ENCODE measurements at places on chromosomes 7 and 10.
A peak's percentile ranks its signal among the peaks of the same experiment; 100 is the strongest.

GRCh38 chr7:127437241-127437640 lies 44.7 kb upstream of the ZNF800 start:
- DNase-seq: no peak

DNA sequence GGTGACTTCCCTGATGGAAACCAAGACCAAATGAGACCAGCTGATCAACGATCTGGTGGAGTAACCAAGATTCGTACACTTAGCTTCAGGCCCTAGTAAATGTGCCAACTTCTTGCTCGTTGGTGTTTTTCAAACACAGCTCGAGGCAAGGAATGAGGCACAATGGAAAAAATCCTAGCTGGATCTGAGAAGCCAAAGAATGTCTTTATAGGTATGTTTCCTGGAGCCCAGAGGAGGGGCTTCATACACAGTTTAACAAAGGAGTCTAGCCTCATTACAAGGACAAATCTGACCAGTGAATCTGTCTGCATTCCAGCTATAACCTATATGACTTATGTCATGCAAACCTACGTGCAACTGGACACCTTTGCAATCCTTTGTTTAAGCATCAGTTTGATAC lies 3.7 kb downstream of the COL17A1 start:
- DNase-seq: no peak

DNA sequence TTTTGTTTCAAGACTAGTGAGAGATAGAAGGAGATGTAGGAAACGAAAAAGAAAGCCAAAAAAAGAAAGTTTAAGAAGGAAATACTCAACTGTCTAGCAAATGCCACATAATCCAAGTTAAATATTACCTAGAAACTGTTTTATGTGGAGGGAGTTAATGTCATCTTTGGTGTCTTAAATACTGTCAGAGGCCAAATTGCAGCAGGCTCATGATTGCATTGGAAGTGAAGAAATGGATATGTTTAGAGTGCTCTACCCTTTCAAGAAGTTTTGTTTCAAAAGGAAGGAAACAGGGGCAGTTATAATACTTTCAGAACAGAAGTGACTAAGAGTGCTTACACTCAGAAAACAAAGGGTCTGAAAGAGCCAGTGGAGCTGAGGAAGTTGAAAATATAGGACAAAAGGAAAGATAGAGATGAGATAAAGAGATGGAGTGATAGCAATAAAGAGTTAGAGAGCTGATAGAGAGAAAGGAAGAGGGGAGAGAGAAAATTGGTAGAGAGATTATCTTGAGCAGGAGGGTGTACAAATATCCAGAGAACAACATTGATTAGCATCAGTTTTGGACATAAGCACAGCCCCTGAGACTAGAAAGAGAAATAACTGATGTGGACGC lies 28.0 kb upstream of the GNAI1 start:
- no peak for DNase-seq

DNA sequence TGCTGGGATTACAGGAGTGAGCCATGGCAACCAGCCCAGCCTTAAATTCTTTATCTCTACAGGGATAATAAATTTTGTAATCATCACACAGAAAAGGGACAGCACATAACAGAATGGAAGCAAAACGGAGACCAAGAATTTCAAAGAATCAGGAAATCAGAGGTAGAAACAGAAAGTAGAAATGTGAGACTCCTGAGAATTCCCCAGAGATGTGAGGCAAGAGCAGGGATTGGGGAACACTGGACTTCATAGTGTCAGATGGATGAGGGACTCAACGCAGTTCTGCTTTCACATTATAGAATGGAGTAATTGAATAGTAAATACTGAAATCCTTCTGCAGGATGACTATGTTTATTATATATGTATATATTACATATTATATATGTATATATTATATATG lies 52.5 kb upstream of the MPP7 start:
- no peak for DNase-seq

GRCh38 chr7:105672801-105673200 lies 91.5 kb upstream of the EFCAB10 start:
- DNase-seq: no peak

DNA sequence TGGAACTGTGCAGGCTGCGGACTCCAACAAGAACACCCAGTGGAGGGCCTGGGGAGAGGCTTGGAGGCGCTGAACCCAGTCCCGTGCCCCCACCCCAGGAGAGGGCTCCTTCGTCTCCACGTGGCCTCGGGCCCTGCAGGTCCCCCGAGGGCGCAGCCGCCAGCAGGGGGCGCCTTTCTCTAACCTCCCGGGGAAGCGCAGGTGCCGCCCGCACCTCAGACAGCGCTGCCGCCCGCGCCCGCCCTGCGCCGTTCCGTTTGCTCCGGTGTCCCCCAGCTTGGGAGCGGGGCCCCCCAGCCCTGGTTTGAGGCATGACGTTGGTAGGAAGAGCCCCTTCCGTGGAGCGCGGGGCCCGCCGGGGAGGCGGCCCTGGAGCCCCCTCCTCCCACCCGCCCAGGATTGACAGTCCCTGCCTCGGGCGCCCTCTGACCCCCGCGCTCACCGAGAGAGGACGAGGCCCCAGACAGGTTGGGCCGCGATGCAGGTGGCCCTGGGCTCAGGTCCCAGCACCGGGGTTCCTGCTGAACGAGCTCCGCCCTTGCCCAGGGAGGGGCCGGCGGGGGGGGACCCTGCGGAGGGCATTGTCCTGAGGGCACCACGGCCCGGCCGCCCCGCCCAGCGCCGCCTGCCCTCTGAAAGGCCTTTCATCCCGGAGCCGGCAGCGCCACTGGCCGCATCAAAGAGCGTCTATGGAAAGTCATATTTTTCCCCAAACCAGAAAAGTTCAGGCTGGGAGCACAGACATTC lies 42.8 kb downstream of the FOXL3 start:
- DNase-seq: peak; percentile 73

GRCh38 chr10:5913736-5914135 lies 23.7 kb downstream of the FBH1 start:
- no peak for DNase-seq

GRCh38 chr10:122056431-122057094 lies 67.6 kb downstream of the TACC2 start:
- no peak for DNase-seq

DNA sequence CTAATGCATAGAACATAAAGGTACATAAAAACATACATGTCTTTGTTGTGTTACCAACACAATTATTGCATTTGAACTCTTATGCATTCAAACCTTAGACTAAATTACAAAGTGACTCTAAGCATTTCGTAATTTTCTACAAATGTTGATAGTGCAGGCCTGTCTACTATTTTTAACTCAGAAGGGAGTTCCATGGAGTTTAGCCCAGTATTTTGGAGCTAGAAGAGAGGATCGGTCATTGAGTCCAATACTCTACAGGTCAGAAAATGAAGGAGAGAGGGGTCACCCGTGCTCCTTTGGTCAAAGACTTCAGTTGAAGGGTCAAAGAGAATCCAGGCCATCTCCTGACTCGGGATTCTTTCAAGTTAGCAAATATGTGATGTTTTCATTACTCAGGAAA lies 55.3 kb upstream of the SRRM3 start:
- no peak for DNase-seq

DNA sequence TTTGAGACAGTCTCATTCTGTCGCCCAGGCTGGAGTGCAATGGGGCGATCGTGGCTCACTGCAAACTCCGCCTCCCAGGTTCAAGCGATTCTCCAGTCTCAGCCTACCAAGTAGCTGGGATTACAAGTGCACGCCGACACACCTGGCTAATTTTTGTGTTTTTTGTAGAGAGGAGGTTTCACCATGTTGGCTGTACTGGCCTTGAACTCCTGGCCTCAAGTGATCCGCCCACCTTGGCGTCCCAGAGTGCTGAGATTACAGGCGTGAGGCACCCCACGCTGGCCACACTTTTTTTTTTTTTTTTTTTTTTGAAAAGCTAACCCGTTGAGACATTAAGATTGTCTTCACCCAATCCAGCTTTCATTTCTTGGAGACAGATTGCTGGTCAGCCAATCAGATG lies 2.1 kb downstream of the ZNF273 start:
- no peak for DNase-seq

- DNase-seq: no peak
Observed at GRCh38 chr10:114332301-114333192, 71.8 kb downstream of the AFAP1L2 start.

DNA sequence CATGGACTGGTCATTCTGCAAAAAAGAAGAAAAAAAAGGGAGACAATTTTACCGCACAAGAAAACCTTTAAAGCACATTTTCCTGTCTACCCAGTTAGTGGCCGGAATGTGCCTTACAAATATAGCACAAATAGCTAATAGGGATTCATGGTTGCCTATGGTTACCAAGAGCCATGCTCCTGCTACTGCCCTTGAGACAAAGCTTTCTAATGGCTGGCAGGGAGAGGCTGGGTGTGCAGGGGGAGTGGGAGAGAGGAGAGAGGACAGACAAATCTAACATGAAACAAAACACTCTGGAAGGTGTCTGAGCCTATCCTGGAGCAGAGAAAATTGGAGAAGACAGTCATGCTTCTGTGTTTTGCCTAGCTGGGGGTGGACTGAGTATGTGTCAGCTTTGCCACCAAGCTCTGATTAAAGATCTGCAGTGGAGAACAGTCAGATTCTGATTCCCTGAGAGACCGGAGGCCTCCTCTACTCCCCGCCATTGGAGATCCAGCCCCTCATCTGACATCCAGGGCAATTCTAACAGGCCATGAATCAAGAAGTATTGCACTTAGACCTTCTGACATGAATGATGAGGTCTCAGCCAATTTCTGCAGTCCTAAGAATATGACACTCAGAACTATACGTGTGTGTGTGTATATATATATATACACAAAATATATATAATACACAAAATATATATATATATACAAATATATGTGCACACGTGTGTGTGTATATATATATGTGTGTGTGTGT lies 80.2 kb downstream of the PRTFDC1 start:
- no peak for DNase-seq
